ENCODE measurements at places on chromosomes 2 and 18. TPM values are rescaled to one million over a fixed set of nuclear protein-coding genes. Genes with fewer than 3 reads are reported as not detected.

The CEP192 gene
- 34.6 TPM for total RNA-seq

The GRHL1 gene
- 9.7 TPM for total RNA-seq

The DLX1 gene
- 5.1 TPM for total RNA-seq

The SERPINB10 gene
- not detected for total RNA-seq

The CDH2 gene
- total RNA-seq, result 45.0 TPM

The MEIS1 gene
- 305 TPM for total RNA-seq

The RGPD4 gene
- total RNA-seq, result 0.23 TPM

The ITGB1BP1 gene
- total RNA-seq, result 39.8 TPM

The GPR148 gene
- total RNA-seq, result not detected

The GKN2 gene
- total RNA-seq, result not detected

The IL37 gene
- total RNA-seq, result not detected

The RUFY4 gene
- total RNA-seq, result not detected

The ANKRD36B gene
- total RNA-seq, result 64.5 TPM

The LRRTM4 gene
- total RNA-seq, result 27.7 TPM

The HJURP gene
- 19.4 TPM for total RNA-seq

The HOXD8 gene
- 0.29 TPM for total RNA-seq

The FHOD3 gene
- total RNA-seq, result 16.3 TPM

The TXNDC2 gene
- total RNA-seq, result 0.29 TPM

The SRBD1 gene
- 19.3 TPM for total RNA-seq

The CRYGC gene
- total RNA-seq, result not detected

The TTN gene
- 1.0 TPM for total RNA-seq

The SP9 gene
- 1.4 TPM for total RNA-seq

The KIAA2012 gene
- total RNA-seq, result 0.24 TPM

The PARD3B gene
- total RNA-seq, result 20.4 TPM

The EFEMP1 gene
- 42.8 TPM for total RNA-seq

The NGEF gene
- total RNA-seq, result 1.3 TPM

The CD207 gene
- not detected for total RNA-seq

The SAG gene
- total RNA-seq, result not detected

The EGR4 gene
- 0.36 TPM for total RNA-seq

The DHRS9 gene
- 0.16 TPM for total RNA-seq

The DNAJC5G gene
- 0.18 TPM for total RNA-seq

The COBLL1 gene
- 110 TPM for total RNA-seq

The PARD6G gene
- total RNA-seq, result 30.8 TPM

The DCC gene
- total RNA-seq, result 1.0 TPM

The KCNJ13 gene
- total RNA-seq, result 0.35 TPM

The DYNAP gene
- total RNA-seq, result not detected

The GAREM1 gene
- 9.5 TPM for total RNA-seq

The MAL gene
- total RNA-seq, result not detected

The CFAP210 gene
- 0.58 TPM for total RNA-seq

Measured in mesothelial cell of epicardium (in vitro differentiated cells).